ENCODE measurements at places on chromosomes 4 and X.

DNA sequence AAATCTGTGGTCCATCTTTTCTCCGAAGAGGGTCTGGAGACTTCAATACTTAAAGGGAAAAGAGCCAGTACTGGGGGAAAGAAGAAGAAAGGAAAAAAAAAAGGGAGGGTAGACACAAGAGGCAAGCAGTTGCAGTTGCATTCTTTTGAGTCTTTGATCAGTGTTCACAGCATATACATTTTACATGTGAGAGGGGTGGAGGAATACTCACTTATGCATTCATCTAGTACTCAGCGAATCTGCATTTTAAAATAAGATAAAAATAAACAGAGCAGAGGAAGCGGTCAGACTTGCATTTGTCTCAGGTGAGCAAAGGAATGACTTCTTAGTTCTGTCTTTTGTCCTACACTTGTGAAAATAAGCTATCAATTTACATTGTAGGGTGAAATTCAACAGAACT is 275.6 kb downstream of the SLC7A11 start:
- no peak for DNase-seq

- no peak for DNase-seq
Observed at GRCh38 chr4:74805601-74806000, 11.3 kb upstream of the BTC start.

- no peak for DNase-seq
Observed at GRCh38 chr4:86921608-86922252, 13.1 kb upstream of the AFF1 start.

- DNase-seq = no peak
Observed at GRCh38 chrX:129445436-129445835, 77.9 kb downstream of the SMARCA1 start.

DNA sequence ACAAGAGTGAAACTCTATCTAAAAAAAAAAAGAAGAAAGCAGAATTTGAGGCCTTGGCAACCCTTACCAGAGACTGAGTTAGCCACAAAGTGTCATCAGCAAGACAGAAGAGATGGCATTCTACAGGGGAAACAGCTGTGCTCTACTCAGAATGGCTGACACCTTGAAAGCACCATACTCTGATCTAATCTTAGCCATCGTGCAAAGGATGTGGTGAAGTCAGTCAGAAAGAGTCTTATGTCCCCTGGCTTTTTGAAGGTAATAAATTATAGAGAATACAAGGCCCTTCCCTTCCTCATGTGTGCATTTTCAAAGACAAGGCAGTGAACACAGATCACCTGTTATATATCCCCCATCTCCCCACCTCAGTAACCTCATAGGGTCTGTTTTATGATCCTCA is 13.2 kb downstream of the CLNK start:
- no peak for DNase-seq

DNA sequence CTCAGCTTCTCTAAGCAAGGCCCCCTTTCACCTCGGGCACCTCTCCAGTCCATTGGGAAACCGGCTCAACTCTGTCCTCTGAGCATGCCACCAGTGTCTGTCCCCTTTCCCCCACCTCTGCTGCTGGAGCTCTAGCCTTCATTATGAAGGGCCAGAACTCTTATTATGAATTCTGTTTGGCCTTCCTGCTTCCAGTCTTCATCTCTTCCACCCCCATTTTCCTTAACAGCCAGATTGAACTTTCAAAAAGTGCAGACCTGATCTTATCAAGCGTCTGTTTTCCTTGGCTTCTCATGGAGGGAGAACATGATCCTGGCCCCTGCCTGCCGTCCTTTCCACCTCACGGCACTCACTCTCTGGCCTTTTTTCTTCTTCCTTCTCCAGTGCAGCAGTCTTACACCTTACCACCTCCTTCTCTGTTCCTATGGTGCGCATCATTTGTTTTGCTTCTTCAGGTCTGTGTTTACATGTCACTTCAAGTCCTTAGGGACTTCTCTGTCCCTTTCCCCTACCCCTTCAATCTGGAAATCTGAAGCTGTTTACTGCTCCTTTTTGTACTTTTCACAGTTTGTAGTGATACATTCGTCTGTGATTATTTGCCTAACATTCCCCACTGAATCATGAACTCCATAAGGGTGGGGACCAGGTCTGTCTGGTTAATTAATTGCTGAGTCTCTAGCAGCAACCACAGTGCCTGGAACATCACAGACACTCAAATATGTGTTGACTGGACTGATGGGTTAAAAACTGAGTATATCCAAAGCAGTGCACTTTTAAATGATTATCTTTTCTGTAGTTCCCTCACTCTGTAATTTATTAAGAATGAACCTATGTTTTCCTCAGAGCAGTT is 55.8 kb downstream of the FNIP2 start:
- peak; percentile 40 for DNase-seq

GRCh38 chr4:21765810-21766407 is 182.7 kb downstream of the KCNIP4 start:
- peak; percentile 50 for DNase-seq

GRCh38 chr4:67861513-67861912 is 22.3 kb downstream of the TMPRSS11D start:
- no peak for DNase-seq

DNA sequence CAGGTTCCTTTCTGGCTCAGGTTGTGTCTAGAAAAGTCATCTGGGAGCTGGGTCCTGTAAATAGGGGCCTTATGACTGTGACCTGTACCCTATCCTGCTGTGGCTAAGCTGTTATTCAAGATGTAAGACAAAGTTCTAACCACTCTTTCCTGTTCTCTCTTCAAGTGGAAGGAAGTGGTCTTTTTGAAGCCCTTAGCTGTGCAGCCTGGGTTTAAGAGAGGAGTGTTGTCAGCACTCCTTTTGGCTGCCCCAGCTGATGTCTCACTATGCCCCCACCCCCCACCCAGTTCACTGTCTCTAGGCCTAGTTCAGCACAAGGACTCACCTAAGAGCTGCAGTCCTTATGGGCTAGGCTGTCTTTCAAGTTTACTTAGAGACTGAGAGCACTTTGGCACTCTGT is 1069.5 kb downstream of the FAM133A start:
- DNase-seq = no peak

GRCh38 chr4:145805490-145805889 is 125.5 kb downstream of the C4orf51 start:
- DNase-seq = peak; percentile 86

DNA sequence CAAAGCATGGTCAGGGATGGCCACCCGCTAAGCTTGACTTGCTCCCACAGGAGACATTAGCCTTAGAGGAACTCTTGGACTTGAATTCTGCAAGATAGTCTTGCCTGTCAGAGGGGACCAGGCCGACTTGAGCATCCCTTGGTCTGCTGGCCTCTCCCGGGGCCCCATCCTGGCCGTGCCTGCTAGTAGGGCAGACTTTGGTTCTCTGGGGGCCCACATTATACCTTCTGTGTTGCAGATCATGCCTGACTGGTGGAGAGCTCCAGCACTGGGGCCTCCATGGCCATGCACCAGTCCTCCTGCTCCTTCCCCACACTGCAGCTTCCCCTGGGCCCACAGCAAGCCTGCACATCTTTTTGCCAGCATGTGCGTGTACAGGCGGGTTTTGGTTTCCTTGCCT is 46.5 kb downstream of the DACH2 start:
- DNase-seq = no peak

DNA sequence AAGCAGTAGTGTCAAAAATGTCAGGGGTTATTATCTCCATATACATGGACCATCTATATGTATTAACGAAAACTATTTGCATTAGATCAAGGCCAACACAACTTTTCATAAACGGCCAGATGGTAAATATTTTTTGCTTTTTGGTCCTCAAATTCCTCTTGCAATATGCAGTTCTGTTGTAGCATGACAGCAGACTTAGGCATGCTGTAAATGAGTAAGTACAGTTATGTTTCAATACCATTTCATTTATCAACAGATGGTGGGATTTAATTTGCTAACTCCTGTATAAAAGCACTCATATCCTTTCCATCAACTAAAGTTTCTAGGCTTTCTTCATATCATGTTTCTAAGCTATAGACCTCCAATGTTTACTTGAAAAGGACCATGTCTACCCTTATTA is 208.1 kb downstream of the ANKRD50 start:
- no peak for DNase-seq

GRCh38 chr4:101292214-101292613 is 55.1 kb downstream of the PPP3CA start:
- DNase-seq = no peak

- DNase-seq = no peak
Observed at GRCh38 chr4:74665876-74666275, 128.4 kb downstream of the BTC start.

- peak; percentile 42 for DNase-seq
Observed at GRCh38 chr4:169854090-169854489, 96.3 kb upstream of the HPF1 start.

DNA sequence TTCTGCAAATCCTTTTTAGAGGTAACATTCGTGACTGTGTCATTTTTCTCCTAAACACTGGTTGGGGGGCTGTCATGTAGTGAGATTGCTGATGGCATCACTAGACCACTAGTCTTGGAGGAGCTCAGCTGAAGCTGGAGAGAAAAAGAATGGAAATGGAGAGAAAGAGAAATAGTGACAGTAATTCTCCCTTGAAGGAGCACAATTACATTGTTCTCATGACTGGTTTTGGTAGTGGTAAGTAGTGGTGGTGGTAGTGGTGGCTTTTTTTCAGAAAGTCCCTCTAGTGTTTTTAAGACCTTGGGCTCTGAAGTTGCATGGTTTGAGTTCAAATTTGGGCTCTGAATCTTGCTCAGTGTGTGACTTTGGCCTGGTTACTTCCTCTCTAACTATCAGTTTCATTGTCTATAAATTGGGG is 99.8 kb downstream of the LARP7 start:
- no peak for DNase-seq

DNA sequence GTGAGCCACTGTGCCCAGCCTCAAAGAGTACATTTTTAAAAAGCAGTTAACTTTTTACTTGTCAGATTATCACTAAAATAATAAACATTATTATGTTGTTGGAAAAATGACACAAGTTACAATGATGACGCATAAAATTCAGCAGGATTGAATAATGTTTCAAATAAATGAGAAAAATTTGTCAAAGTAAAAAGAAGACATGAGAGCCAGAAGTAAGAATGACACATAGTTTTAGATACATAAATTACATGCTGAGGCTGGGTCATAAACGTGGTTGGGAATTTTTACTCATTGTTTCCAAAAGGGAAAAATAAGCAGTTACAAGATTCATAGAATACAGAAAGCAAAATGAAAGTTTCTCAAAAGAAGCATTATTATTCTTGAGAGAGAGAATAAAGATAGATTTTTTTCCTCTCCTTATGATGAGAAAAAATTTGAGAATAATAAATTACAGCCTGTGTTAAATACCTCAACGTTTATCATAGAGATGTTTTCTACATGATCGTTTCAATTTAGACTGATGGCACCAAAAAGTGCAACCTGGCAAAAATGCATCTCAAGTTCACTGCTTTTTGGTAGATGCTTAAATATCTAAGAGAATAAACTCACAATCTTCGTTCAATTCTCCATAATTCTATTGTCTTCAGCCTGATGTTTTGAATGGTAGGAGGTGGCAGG is 40.4 kb downstream of the GUCY1B1 start:
- DNase-seq = no peak

GRCh38 chr4:116066711-116067245 is 953.4 kb upstream of the NDST4 start:
- DNase-seq = peak; percentile 47

DNA sequence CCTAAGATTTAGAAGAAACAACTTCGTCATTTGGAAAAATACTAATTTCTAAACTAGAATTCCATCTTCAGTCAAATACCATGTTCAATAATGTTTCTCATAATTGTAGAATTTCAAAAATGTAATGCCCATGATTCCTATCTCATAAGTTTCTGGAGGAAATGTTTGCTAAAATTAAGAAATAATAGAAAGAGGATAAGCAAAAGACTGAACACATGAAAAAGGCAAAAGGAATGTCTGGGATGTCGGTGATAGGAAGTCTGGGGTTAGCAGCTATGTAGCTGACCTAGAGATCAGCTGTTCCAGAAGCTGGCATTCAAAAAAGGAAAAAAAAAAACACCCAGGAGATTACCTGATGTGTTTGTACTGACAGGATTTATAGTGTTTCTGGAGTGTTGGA is 18.9 kb upstream of the PCDH10 start:
- no peak for DNase-seq

- DNase-seq = no peak
Observed at GRCh38 chr4:39987485-39987884, 9.8 kb upstream of the PDS5A start.

GRCh38 chr4:123892368-123892976 is 495.9 kb downstream of the SPRY1 start:
- DNase-seq = no peak

- DNase-seq = no peak
Observed at GRCh38 chrX:38895775-38896174, 94.5 kb downstream of the MID1IP1 start.

- peak; percentile 87 for DNase-seq
Observed at GRCh38 chr4:173752610-173753230, 222.7 kb upstream of the HAND2 start.

- peak; percentile 12 for DNase-seq
Observed at GRCh38 chrX:57329008-57329407, 42.5 kb downstream of the FAAH2 start.

GRCh38 chrX:66162331-66162822 is 1.7 kb upstream of the HEPH start:
- DNase-seq = no peak

DNA sequence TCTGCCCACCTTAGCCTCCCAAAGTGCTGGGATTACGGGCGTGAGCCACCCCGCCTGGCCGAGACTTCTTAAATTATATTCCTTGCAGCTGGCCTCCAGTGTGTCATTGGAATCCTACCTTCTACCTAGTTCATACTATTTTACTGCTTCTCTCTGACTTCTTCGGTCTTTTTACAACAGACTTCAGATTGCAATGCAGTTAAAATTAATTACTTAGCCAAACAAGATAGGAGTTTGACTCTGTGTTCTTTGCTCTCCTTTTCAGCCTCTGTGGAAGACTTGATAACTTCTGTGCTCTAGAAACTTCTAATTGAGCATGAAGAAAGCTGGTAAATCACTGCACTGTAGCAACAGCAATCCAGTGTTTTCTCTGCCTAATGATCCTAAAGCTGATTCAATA is 199.5 kb downstream of the GASK1B start:
- no peak for DNase-seq

DNA sequence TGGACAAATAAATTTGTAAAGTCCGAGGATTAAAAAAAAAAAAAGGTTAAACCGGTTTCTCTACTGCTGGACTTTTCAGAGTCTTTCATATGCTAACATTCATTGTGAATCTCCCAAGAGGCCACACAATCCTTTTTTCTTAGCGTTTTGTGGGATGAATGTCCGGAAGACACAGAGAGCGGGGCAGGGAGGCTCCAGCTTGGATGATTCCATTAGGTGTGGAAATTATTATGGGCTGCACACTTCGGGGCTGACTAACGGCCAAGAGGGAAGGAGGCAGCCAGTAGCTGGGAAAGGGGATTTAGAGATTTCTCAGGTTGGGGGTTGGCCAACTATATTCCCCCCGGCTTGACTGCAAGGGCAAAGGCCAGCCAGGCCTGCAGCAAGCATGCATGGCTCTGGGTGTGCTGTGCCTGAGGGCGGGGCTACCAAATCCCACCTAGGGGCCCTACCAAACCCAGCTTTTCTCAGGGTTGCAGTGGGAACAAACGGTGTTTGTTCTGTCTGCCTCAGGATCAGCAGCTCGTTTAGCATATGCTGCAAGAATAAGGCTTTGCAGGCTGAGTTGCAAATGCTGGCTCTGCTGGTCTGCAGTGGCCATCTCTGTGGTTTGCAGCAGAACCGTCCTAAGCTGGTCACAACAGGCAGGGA is 28.6 kb downstream of the NYX start:
- peak; percentile 96 for DNase-seq

GRCh38 chr4:117063961-117064696 is 21.2 kb downstream of the TRAM1L1 start:
- no peak for DNase-seq

All from ELF-1 (cell line).